NCI-H1092 (cell line): ENCODE measurements at places on chromosomes 7 and 10.
A peak's percentile ranks its signal among the peaks of the same experiment; 100 is the strongest.

- no peak for DNase-seq
Measured at GRCh38 chr10:112695539-112695938, 248.5 kb downstream of the VTI1A start.

GRCh38 chr7:24786941-24787340 is 29.7 kb upstream of the GSDME start:
- no peak for DNase-seq

- DNase-seq, result peak; percentile 58
Measured at GRCh38 chr7:153381275-153382040, 621.9 kb downstream of the ACTR3B start.

GRCh38 chr7:8637322-8637721 is 203.9 kb downstream of the NXPH1 start:
- peak; percentile 8 for DNase-seq

GRCh38 chr10:12531305-12532220 is 182.2 kb downstream of the CAMK1D start:
- DNase-seq, result no peak
